ENCODE measurements at places on chromosomes 3 and 15. TPM values are rescaled to one million over a fixed set of nuclear protein-coding genes. Genes with fewer than 3 reads are reported as not detected.

The CCDC33 gene
- not detected for total RNA-seq

The WDR73 gene
- total RNA-seq, result 15.7 TPM

The CCRL2 gene
- 0.39 TPM for total RNA-seq

The CASR gene
- not detected for total RNA-seq

The DNAH1 gene
- 0.96 TPM for total RNA-seq

The RBPMS2 gene
- not detected for total RNA-seq

The KLHL6 gene
- under 0.01 TPM for total RNA-seq

The GPR156 gene
- total RNA-seq, result 0.78 TPM

The IMPDH2 gene
- 350 TPM for total RNA-seq
